Activated CD4-positive, alpha-beta T cell treated with anti-CD3 and anti-CD28 coated beads, Interleukin-2, amount 10 ng/mL, durations not matched to agents 24 days and 14 days (primary cell): ENCODE measurements at places on chromosomes 11 and 22. TPM values are rescaled to one million over a fixed set of nuclear protein-coding genes. Genes with fewer than 3 reads are reported as not detected.

The PDGFD gene
- total RNA-seq = not detected in 2 replicates

The TBX10 gene
- total RNA-seq = not detected in 2 replicates

The PLEKHA7 gene
- total RNA-seq = 16.7 and 20.7 TPM in 2 replicates

The LMF2 gene
- total RNA-seq = 78.4 and 79.2 TPM in 2 replicates

The OR8A1 gene
- not detected in 2 replicates for total RNA-seq

The POU2AF3 gene
- total RNA-seq = 0.21 and 0.37 TPM in 2 replicates

The PPP1CA gene
- 251 and 252 TPM in 2 replicates for total RNA-seq

The ZNF215 gene
- total RNA-seq = 3.4 and 3.6 TPM in 2 replicates

The CHRDL2 gene
- total RNA-seq = not detected in 2 replicates

The MAJIN gene
- total RNA-seq = 0.71 TPM in 1 of 2 replicates, not detected in the other

The NLRP14 gene
- total RNA-seq = 0.09 and 0.21 TPM in 2 replicates

The OR56A1 gene
- not detected in 2 replicates for total RNA-seq

The GAL3ST1 gene
- total RNA-seq = not detected in 2 replicates

The SCARF2 gene
- total RNA-seq = 0.16 and 0.33 TPM in 2 replicates

The TMEM121B gene
- total RNA-seq = 0.16 and 0.17 TPM in 2 replicates

The CABP2 gene
- not detected in 2 replicates for total RNA-seq

The KCNK4 gene
- 0.23 and 0.24 TPM in 2 replicates for total RNA-seq

The KCTD14 gene
- 0.35 TPM in 1 of 2 replicates, not detected in the other for total RNA-seq
